ENCODE measurements at places on chromosomes 6 and 20.

- DNase-seq = no peak
Measured at GRCh38 chr6:33252759-33253158, 18.9 kb downstream of the VPS52 start.

GRCh38 chr6:51098791-51099190 lies 280.1 kb downstream of the TFAP2B start:
- no peak for DNase-seq

- no peak for DNase-seq
Measured at GRCh38 chr20:5845681-5846615, 95.7 kb downstream of the SHLD1 start.

- no peak for DNase-seq
Measured at GRCh38 chr6:133805876-133806275, 83.0 kb upstream of the TCF21 start.

- DNase-seq = no peak
Measured at GRCh38 chr6:125829433-125829832, 38.7 kb downstream of the NCOA7 start.

- DNase-seq = no peak
Measured at GRCh38 chr6:68859233-68859632, 224.2 kb downstream of the ADGRB3 start.

DNA sequence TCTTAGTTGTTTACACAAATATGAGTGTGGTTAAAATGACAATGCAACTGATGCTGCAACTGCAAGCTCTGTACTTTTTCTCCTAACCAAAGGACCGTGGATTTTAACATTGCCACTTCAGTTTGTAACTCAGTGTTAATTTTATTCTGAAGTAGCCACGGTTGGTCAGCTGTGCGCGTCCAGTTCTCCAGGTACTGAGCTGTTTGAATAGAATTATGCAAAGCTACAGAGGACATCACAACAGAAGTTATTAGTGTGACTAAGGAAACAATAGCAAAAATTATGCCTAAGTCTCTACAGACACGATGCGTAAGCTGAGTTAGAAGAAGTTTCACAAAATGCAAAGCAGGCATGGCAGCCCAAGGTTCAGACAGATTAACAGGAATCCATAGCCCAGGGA lies 4.4 kb upstream of the ABHD12 start:
- no peak for DNase-seq

DNA sequence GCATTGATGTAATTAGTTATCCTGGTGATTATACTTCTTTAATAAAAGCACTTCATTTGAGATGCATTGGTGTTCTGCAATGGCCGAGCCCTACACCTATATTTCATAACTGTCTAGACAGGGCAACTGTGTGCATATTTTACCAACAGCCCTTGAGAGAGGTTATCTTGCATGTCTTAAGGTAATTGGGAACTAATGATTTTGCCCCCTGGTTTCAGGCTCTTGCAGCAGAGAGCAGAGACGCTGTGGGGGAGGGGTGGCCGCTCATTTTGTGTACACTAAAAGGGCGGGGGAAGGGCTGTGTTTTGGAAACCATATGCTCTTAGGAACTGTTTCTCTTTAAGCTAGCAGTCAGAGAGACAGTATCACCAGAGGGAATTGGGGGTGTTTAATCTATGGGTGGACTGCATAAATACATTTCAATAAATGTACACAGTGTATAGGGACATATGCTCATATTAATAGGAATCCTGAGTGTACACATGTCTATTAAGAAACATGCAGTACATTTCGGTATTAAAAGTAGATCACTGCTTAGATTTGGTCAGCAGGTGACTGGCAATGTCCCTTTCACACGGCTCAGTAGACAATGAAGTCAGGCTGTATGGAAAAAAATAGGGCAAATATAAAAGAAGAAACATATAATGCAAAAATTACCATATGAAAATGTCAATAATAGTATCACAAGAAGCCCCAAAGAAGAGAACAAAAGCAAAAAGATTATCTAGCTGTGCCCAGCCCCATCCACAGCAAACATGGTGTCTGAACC lies 402.9 kb upstream of the CITED2 start:
- no peak for DNase-seq

- no peak for DNase-seq
Measured at GRCh38 chr20:10314198-10314597, 95.6 kb downstream of the SNAP25 start.

DNA sequence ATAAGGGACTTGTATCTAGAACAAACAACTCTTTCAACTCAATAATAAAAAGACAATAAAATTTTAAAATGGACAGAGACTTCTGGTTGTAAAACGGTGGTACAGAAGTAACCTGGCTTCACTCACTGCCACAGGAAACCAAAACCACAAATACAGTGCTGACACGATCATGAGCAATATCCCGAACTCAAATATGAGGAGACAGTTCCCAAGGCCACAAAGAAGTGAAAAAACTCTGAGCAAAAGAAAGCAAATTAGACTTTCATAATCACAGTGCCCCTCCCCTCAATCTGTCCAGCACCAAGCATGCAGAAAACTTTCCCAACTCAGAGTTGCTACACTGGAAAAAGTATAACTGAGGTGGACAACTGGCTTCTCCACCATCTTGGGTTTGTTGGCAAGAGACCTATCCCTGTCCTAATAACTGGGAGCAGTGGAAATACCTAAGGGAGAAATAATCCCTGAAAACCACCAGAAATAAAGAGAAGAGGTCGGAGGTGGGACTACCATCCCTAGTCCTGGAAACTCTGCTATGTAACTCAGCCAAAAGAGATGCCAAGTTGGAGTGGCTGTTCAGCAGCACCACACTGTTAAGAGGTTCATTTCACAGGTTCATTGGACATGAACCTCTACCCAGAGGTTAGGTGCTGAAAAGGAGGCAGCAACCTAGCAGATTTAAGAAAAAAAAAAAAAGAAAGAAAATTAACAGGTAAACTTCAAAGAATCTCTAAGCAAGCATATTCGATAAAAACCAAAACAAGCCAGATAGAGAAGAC lies 55.5 kb downstream of the REV3L start:
- DNase-seq = no peak

DNA sequence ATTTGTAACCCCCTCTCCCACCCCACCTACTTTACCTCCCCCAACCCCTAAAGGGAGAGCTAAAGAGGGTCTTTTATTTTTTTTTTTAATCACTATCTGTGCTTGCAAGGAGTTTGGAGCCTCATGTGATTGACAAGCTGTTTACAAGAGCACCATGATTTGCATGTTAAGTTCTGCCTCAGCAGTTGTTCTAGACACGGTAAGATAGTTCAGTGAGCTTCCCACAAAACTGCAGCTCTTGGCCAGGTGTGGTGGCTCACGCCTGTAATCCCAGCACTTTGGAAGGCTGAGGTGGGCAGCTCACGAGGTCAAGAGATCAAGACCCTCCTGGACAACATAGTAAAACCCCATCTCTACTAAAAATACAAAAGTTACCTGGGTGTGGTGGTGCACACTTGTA lies 5.0 kb upstream of the PXDC1 start:
- DNase-seq = no peak

DNA sequence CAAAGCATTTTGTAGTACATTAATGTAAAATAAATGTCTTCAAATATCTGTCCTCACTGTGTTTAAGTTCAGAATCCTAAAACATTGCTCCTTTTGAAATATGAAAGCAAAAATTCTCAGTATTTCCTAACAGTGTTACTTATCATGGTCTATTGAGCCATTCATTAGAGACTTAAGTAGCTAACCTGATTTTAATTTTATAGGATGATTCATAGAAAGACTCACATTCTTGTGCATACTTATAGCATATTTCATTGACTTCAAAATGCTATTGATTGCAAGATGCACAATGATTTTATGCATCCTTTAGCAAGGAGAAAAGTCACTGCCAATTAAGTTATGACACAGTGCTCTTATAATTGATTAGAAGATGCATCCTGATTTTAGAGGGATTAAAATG lies 85.7 kb downstream of the HIVEP1 start:
- no peak for DNase-seq

DNA sequence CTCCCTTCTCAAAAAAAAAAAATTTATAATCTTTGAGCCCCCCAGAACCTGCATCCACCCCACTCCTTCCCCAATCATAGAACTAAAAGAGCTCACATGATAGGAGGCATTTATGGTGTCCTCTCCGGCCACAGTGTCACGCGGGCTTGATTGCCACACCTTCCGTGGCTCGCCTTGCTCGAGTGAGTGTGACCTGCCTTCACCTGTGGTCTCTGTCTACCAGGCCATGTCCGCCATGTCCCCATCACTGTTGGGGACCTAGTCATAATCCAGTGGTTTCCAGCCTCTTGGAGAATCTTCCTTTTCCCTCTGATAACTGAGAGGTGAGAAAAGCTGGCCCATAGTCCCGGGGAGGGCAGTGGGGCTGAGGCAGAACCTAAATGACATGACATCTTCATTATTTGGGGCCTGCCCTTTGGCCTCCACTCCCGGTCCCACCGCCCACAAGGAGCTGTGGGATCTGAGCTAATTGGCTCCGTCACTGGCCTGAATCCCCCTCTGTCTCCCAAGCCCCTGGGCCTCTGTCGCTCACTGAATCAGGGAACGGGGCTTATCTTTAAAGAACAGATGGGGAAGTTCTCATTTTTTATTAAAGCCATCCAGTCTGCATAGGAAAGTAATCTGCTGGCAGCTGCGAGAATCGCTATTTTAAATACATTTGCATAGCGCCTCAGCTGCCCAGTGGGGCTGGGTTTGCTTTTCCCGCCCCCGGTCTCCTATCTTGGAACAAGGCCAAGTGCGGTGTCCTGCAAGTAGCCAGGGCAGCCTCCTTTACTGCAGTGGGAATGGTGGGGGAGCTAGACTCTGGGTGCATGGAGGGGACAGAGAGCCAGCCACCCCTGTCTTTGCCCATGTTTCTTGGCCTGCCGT lies 197.6 kb upstream of the PMEPA1 start:
- DNase-seq = no peak

DNA sequence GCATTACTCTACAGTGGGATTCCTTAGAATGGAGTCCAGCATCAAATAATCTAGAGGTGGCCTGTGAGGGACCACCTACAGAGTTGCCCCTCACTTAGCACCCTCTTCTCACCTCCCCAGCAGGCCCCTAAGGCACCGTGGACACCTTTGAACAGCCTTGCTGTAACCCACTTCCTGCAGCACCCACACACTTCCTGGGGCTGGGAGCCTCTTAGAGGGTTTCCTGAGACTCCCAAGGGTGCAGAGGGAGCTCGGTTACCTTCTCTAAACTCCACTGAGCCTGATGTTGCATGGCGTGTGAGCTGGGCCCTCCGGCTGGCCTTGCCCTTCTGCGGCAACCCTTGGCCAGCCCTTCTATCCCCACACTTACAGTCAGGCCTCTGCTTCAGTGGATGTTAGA lies 7.3 kb upstream of the SIRPG start:
- no peak for DNase-seq

DNA sequence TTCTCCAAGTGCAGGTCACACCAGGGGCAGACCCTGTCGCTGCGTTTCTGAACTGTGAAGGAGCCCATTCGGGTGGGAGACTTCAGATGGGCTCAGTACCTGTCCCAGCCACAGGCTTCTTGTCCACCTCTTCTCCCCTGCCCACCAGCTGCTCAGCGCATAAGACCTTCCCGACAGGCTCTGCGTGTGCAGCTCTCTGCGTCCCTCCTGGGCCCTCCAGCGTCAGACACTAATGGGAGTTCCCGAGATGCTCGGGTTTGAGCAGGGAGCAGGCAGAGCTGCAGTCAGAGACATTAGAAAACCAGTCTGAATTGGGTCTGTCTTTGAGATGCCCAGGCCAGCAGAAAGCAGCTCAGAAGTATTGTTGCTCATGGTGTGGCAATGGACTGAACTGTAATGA lies 50.4 kb downstream of the TCP11 start:
- no peak for DNase-seq

DNA sequence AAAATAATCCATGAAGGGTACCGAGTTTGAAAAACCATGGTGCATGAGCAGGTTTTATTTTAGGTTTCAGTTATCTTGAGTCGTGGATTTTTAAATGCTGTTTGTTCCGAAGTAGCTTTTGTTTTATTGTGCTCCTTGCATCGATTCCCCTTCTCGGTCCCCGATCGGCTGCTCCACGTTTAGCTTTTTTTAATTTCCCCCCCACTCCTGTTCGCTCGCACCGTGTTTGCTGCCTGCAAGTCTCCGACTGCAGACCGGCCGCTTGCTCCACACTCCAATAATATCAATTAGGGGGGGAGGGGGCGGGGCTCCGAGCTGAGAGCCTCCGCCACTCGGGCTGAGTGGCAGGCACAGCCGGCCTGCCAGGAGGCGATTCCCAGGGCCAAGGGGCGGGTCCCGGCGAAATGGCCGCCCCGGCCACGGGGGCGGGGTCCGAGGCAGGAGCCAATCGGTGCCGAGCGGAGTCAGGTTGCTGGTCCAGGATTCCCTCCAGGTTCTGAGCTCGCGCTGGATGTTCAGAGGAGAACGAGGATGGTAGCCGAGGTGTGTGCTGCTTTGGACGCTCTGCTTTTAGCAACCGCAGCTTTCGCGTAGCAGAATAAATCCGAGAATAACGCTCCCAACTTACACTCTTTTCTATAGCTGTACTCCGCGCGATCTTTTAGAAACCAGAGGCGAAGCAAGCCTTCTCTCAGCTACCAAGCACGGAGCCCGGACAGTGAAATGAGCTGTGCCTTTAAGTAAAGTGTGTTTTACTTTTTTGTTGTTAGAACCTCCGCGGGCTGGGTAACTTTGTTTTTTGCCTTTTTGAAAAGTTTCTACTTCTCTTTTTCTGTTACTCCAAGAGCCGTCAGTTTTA lies at the start of gene EPHA7:
TSS of gene EPHA7 (minus strand) at position 256 of the 859 bp plus-strand sequence. CDS start at position 38, 218 bp downstream.
- DNase-seq = peak; percentile 94

- no peak for DNase-seq
Measured at GRCh38 chr6:84119277-84119676, 85.7 kb downstream of the MRAP2 start.
